Tracheal epithelial cell (primary cell): ENCODE measurements at places on chromosomes 12 and 14. TPM values are rescaled to one million over a fixed set of nuclear protein-coding genes. Genes with fewer than 3 reads are reported as not detected.

FICD gene
- total RNA-seq = 1.9 and 7.5 TPM in 2 replicates

MYO1A gene
- total RNA-seq = under 0.01 TPM in 2 replicates

KRT2 gene
- not detected in 2 replicates for total RNA-seq

ZFHX2 gene
- under 0.01 and 0.24 TPM in 2 replicates for total RNA-seq

CDCA3 gene
- under 0.01 and 2.4 TPM in 2 replicates for total RNA-seq

SYNDIG1L gene
- total RNA-seq = under 0.01 TPM in 1 of 2 replicates, not detected in the other

DEGS2 gene
- total RNA-seq = 0.85 and 1.4 TPM in 2 replicates

FSCB gene
- not detected in 2 replicates for total RNA-seq

E2F7 gene
- 2.6 and 7.0 TPM in 2 replicates for total RNA-seq

DAAM1 gene
- total RNA-seq = 45.2 and 46.3 TPM in 2 replicates

LMNTD1 gene
- not detected in 2 replicates for total RNA-seq

GALNT8 gene
- not detected in 2 replicates for total RNA-seq

RHOJ gene
- total RNA-seq = 0.21 and 0.24 TPM in 2 replicates

CIROP gene
- not detected in 2 replicates for total RNA-seq

PRICKLE1 gene
- 0.43 and 2.9 TPM in 2 replicates for total RNA-seq

CLEC2B gene
- total RNA-seq = 4.1 and 11.9 TPM in 2 replicates

ABCD2 gene
- total RNA-seq = not detected in 2 replicates

ACOT6 gene
- 0.24 and 0.43 TPM in 2 replicates for total RNA-seq

CLMN gene
- 6.4 and 7.2 TPM in 2 replicates for total RNA-seq

KRT4 gene
- 0.96 and 12.1 TPM in 2 replicates for total RNA-seq

RNASE3 gene
- total RNA-seq = not detected in 2 replicates

DNAI7 gene
- total RNA-seq = not detected in 2 replicates

TUNAR gene
- total RNA-seq = 0.24 TPM in 1 of 2 replicates, not detected in the other

RD3L gene
- not detected in 2 replicates for total RNA-seq

PMEL gene
- total RNA-seq = 2.6 and 2.9 TPM in 2 replicates

RBM19 gene
- 11.3 and 18.1 TPM in 2 replicates for total RNA-seq

A2ML1 gene
- total RNA-seq = 45.1 and 95.9 TPM in 2 replicates

COCH gene
- 3.9 TPM in 1 of 2 replicates, not detected in the other for total RNA-seq

NID2 gene
- 1.1 and 3.1 TPM in 2 replicates for total RNA-seq

CRACR2A gene
- total RNA-seq = 0.43 and 1.9 TPM in 2 replicates

TPCN1 gene
- total RNA-seq = 11.5 and 13.3 TPM in 2 replicates

CCDC197 gene
- total RNA-seq = not detected in 2 replicates

MOAP1 gene
- 13.9 and 20.0 TPM in 2 replicates for total RNA-seq

ANO4 gene
- 0.43 and 1.9 TPM in 2 replicates for total RNA-seq

RFLNA gene
- 12.0 TPM in 1 of 2 replicates, not detected in the other for total RNA-seq

LUM gene
- 0.21 and 6.5 TPM in 2 replicates for total RNA-seq

TCL1B gene
- not detected in 2 replicates for total RNA-seq

ACVRL1 gene
- total RNA-seq = 0.64 and 1.9 TPM in 2 replicates

TNFAIP2 gene
- total RNA-seq = 10.0 and 304 TPM in 2 replicates

MNAT1 gene
- total RNA-seq = 52.1 and 69.1 TPM in 2 replicates

PTPN6 gene
- 8.9 and 13.0 TPM in 2 replicates for total RNA-seq

LTBR gene
- 110 and 121 TPM in 2 replicates for total RNA-seq

AKAP6 gene
- total RNA-seq = 2.7 and 2.8 TPM in 2 replicates
